ENCODE measurements at places on chromosomes 5 and 9. TPM values are rescaled to one million over a fixed set of nuclear protein-coding genes. Genes with fewer than 3 reads are reported as not detected.

DNA sequence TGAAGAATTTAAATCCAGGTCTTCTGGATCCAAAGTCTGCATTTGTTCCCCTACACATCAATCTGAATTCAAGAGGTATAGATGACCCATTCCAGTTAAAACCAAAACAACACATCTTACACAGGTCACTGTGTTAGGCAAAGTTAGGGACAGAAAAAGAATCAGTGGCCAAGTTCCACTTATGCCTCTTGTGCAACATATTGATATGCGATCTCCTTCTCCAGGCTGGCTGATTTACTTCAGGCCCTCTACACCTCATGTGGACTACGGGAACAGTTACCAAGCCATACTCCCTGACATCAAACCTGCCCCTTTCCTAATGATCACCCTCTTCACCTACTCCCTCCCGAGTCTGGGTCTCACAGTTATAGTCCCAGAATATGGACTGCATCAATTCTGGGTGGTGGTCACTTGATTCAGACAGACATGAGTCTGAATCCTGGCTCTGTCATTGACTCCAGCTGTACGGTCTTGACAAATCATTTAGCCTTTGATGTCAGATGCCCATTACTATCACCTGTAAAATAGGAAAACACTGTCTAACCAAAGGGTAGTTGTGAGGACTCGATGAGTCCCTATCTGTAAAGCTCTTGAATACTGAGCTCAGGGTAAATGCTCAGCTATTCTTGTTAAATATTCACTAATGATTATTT, 26.0 kb downstream of the GOLGA1 start:
- no peak overlapping the region for H3K4me3 ChIP-seq
- H3K36me3 ChIP-seq = peaks cover 18% of the 10 kb centered on the region
- no peaks in the 10 kb centered on the region for H3K4me1 ChIP-seq
- H3K27ac ChIP-seq = no peak overlapping the region

DNA sequence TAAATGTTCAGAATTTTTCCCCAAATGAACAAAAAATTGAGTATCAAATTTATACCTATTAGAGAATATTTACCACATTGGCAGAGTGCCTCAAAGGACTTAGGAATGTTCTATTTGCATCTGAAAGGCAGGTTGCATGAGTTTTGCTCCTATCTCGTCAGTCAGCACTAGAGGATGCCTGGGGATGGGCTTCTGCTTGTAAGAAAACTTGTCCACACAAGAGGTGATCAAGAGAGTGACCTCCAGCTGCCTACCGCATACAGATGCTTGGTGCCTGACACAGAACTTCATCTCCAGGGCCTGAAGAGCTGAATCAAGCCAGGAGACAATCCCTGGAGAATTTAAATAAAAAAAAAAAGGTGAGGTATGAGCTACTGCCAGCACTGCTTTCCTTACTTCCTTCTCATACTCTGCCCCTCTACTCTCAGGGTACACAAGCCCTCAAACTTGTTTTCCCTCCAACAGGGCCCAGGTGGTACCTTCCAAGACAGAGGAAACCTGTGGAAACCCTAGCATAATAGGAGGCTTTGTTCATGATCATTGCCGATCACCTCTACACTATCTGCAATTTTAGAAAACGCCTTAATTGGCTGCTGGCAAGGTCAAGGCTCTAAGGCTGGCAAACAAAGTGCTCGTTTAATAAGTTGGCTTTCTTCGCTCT, 166.6 kb downstream of the ELAVL2 start:
- no peaks in the 10 kb centered on the region for H3K4me1 ChIP-seq
- no peak overlapping the region for H3K27ac ChIP-seq
- H3K27me3 ChIP-seq = no peaks in the 10 kb centered on the region
- H3K36me3 ChIP-seq = no peaks in the 10 kb centered on the region

- no peak overlapping the region for H3K4me3 ChIP-seq
- no peak for DNase-seq
- H3K4me1 ChIP-seq = no peaks in the 10 kb centered on the region
- peaks cover 8% of the 10 kb centered on the region for H3K36me3 ChIP-seq
- H3K27me3 ChIP-seq = no peaks in the 10 kb centered on the region
- H3K27ac ChIP-seq = no peak overlapping the region
Observed at GRCh38 chr5:31413030-31413812, 118.7 kb downstream of the DROSHA start.

- no peak overlapping the region for H3K4me3 ChIP-seq
- no peaks in the 10 kb centered on the region for H3K36me3 ChIP-seq
Observed at GRCh38 chr9:22158271-22158670, 149.2 kb upstream of the CDKN2B start.

DNA sequence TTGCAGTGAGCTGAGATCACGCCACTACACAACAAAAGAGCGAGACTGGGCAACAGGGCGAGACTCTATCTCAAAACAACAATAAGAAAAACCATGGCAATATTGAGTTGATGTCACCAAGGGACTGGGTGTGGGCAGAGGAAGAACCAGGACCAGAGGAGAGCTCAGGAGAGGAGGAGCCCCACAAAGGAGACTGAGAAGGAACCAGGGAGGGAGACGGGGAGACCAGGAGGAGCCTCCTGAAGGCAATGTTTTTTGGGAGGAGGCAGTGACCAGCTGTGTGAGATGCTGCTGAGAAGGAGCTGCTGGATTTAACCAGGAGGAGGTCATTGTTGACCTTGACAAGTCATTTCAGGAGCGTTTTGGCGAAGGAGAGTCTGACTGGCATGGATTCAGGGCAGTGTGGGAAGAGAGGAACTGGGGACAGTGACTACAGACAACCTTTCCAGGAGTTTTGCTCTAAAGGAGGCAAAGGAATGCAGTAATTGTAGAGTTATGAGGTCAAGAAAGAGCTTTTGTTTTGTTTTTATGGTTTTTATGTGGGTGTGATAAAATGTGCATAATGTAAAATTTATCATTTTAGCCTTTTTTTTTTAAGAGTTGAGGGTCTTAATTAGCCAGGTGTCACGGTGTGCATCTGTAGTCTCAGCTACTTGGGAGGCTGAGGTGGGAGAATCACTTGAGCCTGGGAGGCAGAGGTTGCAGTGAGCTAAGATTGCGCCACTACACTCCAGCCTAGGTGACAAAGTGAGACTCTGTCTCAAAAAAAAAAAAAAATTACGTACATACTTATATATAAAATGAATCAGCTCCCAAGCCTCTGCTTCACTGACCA, 17.9 kb downstream of the TRUB2 start:
- no peaks in the 10 kb centered on the region for H3K27me3 ChIP-seq
- no peaks in the 10 kb centered on the region for H3K4me1 ChIP-seq
- no peak overlapping the region for H3K27ac ChIP-seq
- peaks cover 8% of the 10 kb centered on the region for H3K36me3 ChIP-seq

DNA sequence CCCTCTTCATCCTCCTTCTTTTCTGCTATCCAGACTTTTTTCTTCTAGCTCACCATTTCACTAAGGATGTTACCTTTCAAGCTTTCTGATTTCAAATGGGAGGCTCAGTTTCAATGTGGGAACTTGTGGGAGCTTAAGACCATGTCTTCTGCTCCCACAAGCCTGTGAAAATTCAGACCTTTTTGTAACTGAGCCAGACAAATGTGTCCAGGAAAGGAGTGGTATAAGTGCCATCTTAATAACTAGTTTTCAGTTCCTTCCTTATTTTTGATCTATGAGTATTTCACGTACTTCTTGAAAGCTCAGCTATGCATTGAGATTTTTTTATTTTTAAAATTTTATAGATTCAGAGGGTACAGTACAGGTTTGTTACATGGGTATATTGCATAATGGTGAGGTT, 4.6 kb upstream of the ERCC6L2 start:
- peaks cover 8% of the 10 kb centered on the region for H3K4me1 ChIP-seq
- no peaks in the 10 kb centered on the region for H3K27me3 ChIP-seq
- H3K27ac ChIP-seq = no peak overlapping the region
- DNase-seq = no peak

GRCh38 chr9:68711281-68711680, 6.2 kb downstream of the PIP5K1B start:
- no peaks in the 10 kb centered on the region for H3K36me3 ChIP-seq
- no peak overlapping the region for H3K27ac ChIP-seq
- H3K27me3 ChIP-seq = no peaks in the 10 kb centered on the region
- H3K4me1 ChIP-seq = no peaks in the 10 kb centered on the region
- no peak overlapping the region for H3K4me3 ChIP-seq

- H3K27me3 ChIP-seq = no peaks in the 10 kb centered on the region
- no peak overlapping the region for H3K4me3 ChIP-seq
- H3K27ac ChIP-seq = no peak overlapping the region
- no peaks in the 10 kb centered on the region for H3K36me3 ChIP-seq
- no peak for DNase-seq
Observed at GRCh38 chr9:73911804-73912203, 585.3 kb upstream of the RORB start.

DNA sequence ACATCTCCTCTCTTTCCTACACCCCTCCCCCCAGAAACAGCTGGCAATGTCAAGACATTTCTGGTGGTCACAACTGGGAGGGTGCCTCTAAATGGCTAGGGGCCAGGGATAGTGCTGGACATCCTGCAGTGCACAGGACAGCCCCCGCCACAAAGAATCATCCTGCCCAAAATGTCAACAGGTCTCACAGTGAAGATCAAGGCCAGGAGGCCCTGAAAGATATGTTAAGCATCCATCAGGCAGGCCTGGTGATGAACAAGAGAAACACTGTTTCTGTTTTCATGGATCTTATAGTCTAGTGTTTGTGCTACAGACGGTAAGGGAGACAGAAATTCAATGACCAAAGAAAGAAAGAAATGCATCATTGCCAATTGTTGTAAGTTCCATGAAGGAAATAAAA, 45.9 kb downstream of the WWC1 start:
- H3K36me3 ChIP-seq = no peaks in the 10 kb centered on the region
- H3K4me3 ChIP-seq = no peak overlapping the region
- no peak for DNase-seq
- no peaks in the 10 kb centered on the region for H3K4me1 ChIP-seq

- H3K27me3 ChIP-seq = no peaks in the 10 kb centered on the region
- no peak overlapping the region for H3K4me3 ChIP-seq
- DNase-seq = no peak
- no peak overlapping the region for H3K27ac ChIP-seq
- no peaks in the 10 kb centered on the region for H3K36me3 ChIP-seq
- no peaks in the 10 kb centered on the region for H3K4me1 ChIP-seq
Observed at GRCh38 chr9:108468364-108468763, 387.4 kb downstream of the ACTL7B start.

DNA sequence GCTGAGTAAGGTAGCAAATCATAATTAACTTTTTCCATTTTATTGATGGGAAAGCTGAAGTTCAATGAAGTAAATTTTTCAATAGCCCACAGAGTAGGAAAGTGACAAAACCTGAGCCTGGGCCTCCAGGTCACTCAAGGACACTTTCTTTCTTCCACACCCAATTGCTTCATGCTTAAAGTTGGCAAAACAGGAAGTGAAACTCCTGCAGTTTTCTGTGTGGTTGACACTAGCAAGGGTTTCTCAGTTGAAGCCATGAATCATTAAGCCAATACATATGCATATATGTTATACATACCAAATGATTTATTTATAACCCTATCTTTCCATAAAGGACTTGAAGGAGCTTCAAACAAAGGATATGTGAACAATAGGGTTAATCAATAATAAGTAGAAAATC, 13.9 kb downstream of the TLR4 start:
- H3K4me3 ChIP-seq = no peak overlapping the region
- H3K4me1 ChIP-seq = no peaks in the 10 kb centered on the region
- H3K27ac ChIP-seq = no peak overlapping the region
- H3K27me3 ChIP-seq = no peaks in the 10 kb centered on the region

DNA sequence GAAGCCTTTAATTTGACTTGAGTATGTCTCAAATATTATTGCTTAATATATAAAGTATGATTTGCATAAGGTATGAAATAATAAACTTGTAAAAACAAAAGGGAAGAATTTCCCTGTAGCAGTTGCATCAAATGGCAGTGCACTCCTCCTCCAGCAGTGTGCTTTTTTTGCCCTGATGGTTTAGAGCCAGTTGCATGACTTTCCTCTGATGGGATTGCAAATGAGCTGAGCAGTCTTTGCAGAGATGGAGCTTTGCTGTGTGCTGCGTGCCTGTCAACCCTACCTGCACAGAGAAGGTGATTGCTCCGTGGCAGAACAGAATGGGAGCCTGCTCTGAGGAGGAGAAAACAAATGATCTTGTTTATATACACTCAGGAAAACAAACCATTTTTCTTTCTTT, 22.7 kb upstream of the CATSPER3 start:
- no peaks in the 10 kb centered on the region for H3K27me3 ChIP-seq
- no peak for DNase-seq
- no peaks in the 10 kb centered on the region for H3K36me3 ChIP-seq
- no peaks in the 10 kb centered on the region for H3K4me1 ChIP-seq
- no peak overlapping the region for H3K4me3 ChIP-seq

GRCh38 chr5:57172466-57173318, 1.2 kb upstream of the GPBP1 start:
- H3K27ac ChIP-seq = peak overlapping the region; percentile 99
- H3K4me1 ChIP-seq = peaks cover 22% of the 10 kb centered on the region
- peak; percentile 27 for DNase-seq
- no peaks in the 10 kb centered on the region for H3K36me3 ChIP-seq

DNA sequence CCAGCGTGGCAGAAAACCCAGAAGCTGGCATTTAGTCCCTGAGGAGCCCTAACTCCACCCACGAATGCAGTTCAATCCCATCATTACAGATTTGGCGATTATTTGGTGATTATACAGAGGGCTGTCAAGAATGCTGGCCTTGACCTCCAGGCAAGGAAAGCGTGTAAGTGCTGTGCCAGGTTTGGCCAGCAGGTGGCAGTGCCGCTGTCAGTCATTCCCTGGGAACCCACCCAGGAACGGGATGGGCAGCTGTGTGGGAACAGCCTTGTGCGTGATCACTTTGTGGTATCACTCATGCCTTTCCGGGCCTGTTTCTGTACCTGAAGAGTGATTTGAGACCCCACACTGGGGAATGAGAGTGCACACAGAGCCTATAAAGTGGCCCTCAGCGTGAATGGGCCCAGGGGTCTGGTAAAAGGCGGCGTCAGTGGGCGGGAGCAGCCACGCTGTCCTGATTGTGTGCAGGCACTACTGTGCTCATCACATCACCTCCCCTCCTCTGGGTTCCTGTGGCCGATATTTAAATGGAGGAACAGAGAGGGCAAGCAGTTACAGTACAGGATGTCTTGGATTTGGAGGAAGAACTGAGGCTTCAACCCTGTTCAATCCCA, 215.6 kb downstream of the ROR2 start:
- peaks cover 5% of the 10 kb centered on the region for H3K4me1 ChIP-seq
- no peak overlapping the region for H3K27ac ChIP-seq
- no peaks in the 10 kb centered on the region for H3K36me3 ChIP-seq
- peak; percentile 14 for DNase-seq
- H3K27me3 ChIP-seq = no peaks in the 10 kb centered on the region

GRCh38 chr9:94895668-94896067, 169.2 kb downstream of the AOPEP start:
- no peaks in the 10 kb centered on the region for H3K4me1 ChIP-seq
- no peak overlapping the region for H3K27ac ChIP-seq
- no peak for DNase-seq
- no peak overlapping the region for H3K4me3 ChIP-seq

The ARID3C gene
- total RNA-seq = not detected

The LCN9 gene
- not detected for total RNA-seq

The TCERG1 gene
- total RNA-seq = 92.0 TPM

The TOR4A gene
- total RNA-seq = 3.2 TPM

The ADAMTSL1 gene
- not detected for total RNA-seq

The NR5A1 gene
- 0.30 TPM for total RNA-seq

The LCN6 gene
- total RNA-seq = not detected
